Stromal cell of bone marrow (primary cell): ENCODE measurements at places on chromosomes 4 and X.

DNA sequence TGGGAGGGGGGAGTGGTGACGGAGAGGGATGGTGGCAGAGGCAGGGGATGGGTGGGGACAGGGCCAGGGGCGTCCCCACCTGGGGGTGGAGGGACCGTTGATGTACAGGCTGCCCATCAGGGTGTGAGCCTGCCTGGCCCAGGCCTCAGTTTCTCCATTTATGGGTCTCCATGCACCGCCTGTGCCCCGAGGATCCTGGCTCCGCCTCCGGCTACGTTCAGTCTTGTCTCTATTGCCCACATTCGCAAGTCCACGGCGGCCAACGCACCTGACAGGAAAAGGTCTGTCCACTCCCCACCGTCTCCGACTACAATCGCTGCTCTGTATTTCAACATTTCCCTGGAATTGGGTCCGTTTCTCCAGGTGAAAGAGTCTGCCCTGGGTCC lies 96.3 kb upstream of the NKX1-1 start:
- no peak for DNase-seq

DNA sequence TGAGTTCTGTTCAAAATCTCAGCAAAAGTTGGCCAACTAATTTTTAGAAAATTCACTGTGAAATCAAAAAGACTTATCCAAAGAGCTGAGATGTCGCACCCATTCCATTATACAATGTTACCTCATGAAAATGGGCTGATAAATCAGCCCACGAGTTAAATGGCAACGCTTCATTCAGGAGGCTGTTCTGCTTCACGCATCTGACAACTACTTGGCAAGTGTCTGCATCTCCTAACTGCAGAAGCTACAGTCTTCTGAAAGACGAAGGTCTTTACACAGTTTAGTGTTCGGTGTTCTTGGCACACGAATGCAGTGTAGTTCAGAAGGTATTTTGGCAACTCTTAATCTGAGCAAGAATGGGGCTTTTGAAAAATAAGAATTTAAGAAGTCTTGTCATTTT lies 166.6 kb upstream of the DKK2 start:
- no peak for DNase-seq

DNA sequence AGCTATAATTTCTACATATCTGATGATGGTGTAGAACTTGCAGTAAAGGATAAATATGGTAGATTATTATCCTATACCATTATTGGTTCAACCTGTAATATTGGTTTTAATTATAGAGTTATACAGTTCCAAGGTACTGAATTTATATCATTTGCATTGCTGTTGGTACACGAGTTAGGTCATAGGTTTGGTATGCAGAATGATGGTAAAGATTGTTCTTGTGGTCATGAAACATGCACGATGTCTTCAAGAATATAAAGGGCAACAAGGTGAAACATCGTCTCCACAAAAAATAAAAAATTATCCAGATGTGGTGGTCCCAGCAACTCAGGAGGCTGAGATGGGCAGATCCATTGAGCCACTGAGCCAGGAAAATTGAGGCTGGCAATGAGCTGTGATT lies 99.6 kb downstream of the ADAM29 start:
- no peak for DNase-seq

DNA sequence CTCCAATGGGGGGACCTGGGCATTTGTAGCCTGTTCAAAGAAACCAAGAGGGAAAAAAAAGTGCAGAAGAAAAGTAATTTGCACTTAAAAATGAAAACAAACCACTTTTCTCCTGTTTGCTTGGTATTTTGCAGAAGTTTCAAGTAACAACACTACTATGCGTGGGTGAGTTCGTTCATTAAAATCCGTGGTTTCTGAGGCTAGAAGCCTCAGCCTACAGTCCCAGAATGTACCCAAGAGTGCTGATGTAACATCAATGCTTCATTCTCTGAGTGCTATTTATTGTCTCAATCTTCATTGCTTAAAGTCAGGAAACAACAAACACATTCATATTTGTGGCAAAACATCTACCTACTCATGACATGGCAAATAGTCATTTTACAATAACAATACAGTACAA lies 29.2 kb downstream of the LGI2 start:
- no peak for DNase-seq

DNA sequence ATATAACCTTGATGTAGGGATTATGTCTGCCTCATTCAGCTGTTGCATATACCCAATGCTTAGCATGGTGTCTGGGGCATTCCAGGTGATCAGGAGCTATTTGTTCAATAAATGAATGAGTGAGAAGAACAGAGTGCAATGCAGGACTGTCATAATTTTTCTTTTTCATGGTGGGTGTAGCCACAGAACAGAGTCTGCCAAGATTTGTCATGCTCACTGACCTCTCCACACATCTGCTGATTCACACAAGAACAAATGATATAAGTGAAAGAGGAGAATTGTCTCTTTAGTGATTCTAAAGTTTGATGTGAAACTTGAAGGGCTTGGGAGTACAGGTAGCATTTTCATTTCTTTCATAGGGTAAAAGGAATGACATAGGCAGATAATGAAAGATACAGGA lies 64.4 kb upstream of the TEX13D start:
- DNase-seq: no peak

- no peak for DNase-seq
Observed at GRCh38 chr4:26947318-26947717, 86.7 kb downstream of the STIM2 start.

GRCh38 chrX:41923211-41923977 lies at the start of gene CASK:
Gene CASK (minus strand): TSS chrX:41923554. CDS start chrX:41922988, 566 bp downstream.
- DNase-seq: peak; percentile 78

GRCh38 chr4:47075262-47075661 lies 43.9 kb downstream of the GABRB1 start:
- peak; percentile 29 for DNase-seq

DNA sequence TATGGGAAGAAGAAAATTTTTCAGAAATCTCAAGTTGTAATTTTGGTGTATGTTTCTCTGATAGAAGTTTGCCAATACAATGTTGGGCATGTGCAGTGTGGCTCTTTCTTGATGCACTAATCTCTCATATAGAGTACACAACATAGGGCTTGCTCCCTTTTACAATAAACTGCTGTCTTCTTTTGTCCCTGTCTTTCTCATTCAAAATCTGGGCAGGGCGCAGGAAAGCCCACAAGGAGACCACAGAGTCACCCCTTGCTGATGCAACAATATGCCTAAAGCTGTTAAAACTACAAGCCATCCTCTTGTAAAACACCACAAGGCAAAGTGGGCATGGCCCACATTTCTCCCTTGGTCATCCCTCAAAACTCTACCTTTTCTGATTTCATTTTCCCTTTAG lies 63.4 kb upstream of the TBC1D9 start:
- no peak for DNase-seq
